ENCODE measurements at places on chromosomes 6 and 20.

- no peak for DNase-seq
These were observed 18.1 kb downstream of the BPI start for GRCh38 chr20:38321959-38322598.

GRCh38 chr6:82870582-82871172 is 195.0 kb downstream of the UBE3D start:
- no peak for DNase-seq

DNA sequence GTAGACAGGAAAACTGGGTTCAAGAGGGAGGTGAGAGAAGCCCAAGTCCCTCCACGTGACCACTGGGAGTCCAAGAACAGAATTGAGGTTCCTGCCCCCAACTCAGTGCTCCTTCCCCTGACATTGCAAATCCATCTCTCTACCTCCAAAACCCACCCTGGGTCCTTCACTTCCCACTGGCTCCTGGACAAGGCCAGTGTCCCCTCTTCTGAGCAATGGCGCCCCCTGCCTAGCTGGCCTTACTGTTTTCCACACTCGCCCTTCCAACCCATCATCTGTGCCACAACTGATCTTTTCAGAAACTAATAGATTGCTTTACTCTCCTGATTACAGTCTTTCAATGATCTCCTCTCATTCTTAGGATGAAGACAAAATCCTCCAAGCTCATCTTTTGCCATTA is 200.3 kb downstream of the ANKRD60 start:
- no peak for DNase-seq

DNA sequence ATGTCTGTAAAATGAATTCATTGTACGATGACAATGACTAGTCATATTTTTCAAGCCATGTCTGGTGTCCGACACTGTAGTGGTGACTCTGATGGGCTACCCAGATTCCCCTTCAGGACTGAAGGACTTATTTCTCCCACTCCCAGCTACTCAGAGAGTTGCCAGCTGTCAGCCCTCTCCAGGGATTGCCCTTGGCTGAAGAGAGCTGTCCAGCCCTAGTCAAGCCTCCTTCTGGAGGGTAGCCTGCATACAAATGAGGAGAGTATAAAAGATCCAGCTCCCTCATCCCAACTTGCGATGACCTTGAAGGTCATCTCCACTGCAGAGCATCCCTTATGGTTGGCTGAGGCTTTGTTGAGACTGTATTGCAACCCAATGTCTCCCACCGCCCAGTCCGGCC is 29.9 kb downstream of the JPH2 start:
- no peak for DNase-seq

DNA sequence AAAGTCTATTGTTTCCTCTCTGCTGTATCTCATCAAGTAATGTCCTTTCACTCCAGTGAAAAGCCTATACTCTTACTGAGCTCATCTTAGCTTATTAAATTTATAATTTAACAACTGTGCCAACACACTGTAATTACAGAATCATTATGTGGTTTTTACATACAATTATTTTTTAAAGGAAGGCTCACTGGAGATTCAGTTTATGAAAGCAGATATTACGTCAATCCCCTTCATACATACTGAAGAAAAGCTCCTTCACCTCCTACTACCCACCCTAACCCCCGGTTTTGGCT is 28.1 kb downstream of the ARHGAP18 start:
- DNase-seq: no peak

DNA sequence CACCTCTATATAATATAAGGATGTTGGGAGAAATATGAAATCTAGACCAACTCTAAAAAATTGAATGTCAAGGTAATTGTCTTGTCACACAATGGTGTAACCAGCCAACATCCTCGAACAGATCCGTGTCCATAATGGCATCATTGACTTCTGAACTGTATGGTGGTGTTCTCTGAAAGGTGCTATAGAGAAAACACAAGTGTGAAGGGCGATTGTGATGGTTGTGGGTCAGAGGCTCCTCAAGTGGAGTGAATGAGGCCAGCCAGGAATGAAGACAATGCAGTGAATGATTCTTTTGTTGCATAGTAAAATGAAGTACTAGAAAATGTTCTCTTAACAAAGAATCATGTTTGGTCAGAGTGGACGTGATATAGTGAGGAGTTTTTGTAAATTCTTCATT is 58.3 kb downstream of the CARMIL1 start:
- DNase-seq: no peak

GRCh38 chr6:56789342-56789741 is 146.7 kb upstream of the DST start:
- no peak for DNase-seq

DNA sequence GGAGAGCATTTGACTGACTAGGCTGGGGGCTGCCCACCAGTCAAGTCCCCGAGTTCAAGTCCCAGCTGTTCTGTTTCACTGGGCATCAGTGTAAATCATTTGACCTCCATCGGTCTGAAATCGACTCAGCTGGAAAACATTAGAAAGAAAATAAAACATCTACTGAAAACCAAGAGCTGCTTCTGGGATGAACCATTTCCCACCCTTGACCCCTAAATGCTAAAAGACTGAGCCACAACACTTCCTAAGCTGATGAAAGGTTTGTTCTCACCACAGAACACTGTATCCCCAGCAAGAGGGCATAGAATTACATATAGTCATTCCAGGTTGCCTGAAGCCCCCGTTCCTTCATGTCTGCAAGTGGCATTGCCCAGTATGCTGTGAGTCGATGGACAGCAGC is 237.0 kb upstream of the TAB2 start:
- DNase-seq: no peak

- no peak for DNase-seq
These were observed 46.1 kb downstream of the LYRM4 start for GRCh38 chr6:5214570-5215052.

DNA sequence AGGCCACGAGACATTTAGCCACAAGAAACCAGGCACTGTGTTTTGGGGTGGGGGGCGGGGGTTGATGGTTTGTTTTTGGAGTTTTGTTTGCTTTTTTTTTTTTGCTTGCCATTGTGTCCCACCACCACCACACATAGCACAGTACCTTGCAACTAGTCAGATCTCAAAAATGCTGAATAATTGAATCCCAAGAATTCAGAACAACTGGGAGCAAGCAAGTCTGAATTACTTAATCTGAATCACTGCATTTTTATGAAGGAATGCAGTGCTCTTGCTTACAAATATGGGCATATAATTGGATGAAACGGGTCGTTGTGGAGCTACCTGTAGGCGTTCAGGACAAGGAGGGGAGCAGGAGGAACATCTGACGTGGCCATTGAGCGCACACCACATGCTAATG is 151.5 kb upstream of the CDYL start:
- DNase-seq: no peak

DNA sequence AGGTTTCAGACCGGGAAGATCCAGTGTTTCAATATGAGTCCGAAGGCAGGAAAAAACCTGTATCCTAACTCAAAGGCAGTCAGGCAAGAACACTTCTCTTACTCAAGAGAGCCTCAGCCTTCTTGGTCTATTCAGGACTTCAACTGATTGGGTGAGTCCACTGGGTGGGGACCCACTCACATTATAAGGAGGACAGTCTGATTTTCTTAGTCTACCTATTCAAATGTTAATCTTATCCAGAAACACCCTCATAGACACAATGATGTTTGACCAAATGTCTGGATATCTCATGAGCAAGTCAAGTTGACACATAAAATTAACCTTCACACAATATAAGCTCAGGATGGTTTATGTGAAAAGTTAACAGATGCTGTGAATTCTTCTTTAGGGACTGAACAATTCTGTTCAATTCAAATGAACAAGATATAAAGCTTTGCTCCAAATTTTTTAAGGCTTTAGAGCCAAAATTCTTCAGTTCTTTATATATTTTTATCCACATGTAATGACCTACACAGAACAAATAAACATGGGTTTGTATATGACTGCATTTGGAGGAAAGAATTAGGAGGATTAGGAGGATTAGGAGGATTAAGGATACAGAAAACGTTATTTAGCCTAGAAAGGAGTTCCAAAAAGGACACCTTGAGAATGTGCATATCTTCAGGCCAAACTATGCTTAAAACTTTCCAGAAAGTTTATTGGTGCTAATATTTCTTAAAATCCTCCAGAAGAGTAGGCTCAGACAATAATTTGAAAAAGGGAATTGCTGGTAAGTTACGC is 35.3 kb upstream of the LAMA2 start:
- DNase-seq: no peak

DNA sequence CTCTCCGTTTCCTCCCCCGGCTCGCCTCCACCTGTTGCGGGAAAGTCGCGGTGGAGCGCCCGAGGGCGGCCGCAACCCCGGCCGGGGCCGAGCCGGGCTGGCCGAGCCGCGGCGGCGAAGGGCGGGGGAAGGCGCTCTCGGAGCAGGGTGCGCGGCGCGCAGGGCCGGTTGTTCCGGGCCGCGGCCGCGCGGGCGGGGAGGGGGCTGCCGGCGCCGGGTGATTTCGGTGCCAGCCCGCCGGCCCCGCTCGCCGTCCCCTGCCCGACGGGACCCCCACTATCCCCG is 235 bp downstream of the MAP7 start:
- no peak for DNase-seq

DNA sequence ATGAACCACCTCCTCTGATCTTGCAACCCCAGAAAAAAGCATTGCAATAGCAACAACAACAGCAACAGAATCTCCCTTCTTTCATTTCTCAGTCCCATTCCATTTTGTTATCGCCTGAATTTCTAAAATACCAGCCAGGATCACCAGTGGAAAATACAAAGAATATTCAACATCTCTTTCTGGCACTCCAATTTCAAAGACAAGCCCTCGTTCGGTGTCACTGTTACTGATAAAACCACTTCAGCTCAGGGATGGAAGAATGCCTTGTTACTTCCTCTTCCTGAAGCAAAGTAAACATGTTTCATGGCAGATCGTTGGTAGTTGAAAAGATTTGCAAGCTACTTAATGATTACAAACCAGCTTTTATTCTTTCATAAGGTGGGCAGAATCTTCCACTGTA is 94.0 kb upstream of the SPTLC3 start:
- DNase-seq: no peak

- DNase-seq: no peak
These were observed 62.6 kb downstream of the DLL1 start for GRCh38 chr6:170227996-170228945.

GRCh38 chr6:34247481-34248197 is 1.2 kb downstream of the SMIM29 start:
- DNase-seq: no peak

GRCh38 chr20:38601216-38602184 is at the start of gene ARHGAP40:
ARHGAP40 (plus strand) TSS chr20:38601809.
- no peak for DNase-seq

- no peak for DNase-seq
These were observed 31.6 kb upstream of the GJA10 start for GRCh38 chr6:89862698-89863097.

- DNase-seq: no peak
These were observed 105.8 kb downstream of the SLX4IP start for GRCh38 chr20:10540636-10541493.

DNA sequence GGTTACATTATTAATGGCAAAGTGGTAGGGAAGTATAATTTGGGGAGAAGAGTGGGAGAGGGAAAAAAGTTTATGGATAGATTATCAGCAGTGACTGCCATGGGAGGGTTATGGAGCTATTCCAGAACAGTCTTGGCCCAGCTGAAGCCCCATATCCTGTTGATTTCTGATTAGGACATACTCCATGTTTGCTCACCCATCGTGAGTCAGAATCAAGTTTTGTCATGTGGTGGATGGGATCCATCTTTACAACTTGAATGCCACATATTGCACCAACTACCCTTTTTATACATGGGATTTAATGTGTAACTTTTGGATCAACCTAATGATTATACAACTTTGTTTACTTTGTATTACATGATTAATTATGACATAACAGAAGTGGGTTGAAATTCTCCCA is 217.0 kb downstream of the HAO1 start:
- no peak for DNase-seq

GRCh38 chr20:10074513-10074912 is 39.7 kb downstream of the ANKEF1 start:
- no peak for DNase-seq

GRCh38 chr6:138540468-138540867 is 41.2 kb upstream of the NHSL1 start:
- no peak for DNase-seq

GRCh38 chr6:33740204-33740608 is 6.5 kb downstream of the IP6K3 start:
- DNase-seq: no peak

- no peak for DNase-seq
These were observed 6.1 kb upstream of the TMEM200A start for GRCh38 chr6:130359736-130360135.

DNA sequence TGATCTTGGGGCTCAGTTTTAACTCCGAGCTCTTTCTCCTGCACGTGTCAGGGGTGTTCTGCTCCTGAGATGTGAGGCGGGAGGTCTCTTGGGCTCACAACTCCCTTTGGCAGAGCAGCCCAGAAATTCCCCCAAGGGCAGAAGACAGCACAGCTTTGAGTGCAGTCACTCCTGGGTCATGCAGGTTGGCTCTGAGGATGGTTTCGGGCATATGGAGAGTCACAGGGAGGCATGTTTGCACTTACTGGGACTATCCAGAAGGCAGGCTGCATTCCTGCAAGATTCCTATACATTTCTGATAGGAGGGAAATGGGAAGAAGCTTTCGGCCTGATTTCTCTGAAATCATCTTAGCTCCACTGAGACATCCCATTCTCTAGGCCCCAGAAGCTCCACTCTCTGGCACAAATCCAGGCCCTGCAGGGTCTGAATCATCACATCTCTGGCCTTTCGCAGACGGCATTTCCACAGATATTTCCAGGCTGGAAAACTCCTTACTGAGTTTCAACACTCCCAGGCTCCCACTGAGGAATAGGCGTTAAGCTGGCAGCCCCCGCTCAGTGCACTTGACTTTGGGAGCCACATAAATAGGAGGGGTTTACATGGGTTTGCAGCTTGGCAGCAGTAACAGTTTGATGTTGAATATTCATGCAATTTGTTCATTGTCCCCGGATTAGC is 39.7 kb downstream of the AGPAT4 start:
- no peak for DNase-seq

DNA sequence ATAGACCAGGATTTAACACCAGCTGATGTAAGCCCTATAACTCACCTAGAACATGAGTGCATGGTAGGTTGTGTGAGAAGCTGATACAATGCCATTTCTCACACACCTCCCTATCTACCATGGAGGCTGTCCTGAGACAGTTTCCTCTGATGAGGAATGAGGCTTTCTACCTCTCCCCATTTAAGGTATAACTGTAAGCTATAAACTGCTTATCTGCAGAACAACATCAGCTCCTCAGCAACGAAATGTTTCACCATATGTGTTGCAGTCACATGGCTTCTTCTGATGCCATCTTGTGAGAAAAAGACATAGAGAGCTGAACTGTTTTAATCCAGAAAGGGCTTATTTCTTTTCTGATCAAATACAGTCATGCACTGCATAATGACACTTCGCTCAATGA is 20.7 kb downstream of the ZKSCAN3 start:
- DNase-seq: no peak

Measured in naive thymus-derived CD4-positive, alpha-beta T cell (primary cell).